ENCODE measurements at places on chromosomes 7 and 10.

- DNase-seq, result peak; percentile 15
Observed at GRCh38 chr7:114622221-114622620, 207.6 kb downstream of the FOXP2 start.

DNA sequence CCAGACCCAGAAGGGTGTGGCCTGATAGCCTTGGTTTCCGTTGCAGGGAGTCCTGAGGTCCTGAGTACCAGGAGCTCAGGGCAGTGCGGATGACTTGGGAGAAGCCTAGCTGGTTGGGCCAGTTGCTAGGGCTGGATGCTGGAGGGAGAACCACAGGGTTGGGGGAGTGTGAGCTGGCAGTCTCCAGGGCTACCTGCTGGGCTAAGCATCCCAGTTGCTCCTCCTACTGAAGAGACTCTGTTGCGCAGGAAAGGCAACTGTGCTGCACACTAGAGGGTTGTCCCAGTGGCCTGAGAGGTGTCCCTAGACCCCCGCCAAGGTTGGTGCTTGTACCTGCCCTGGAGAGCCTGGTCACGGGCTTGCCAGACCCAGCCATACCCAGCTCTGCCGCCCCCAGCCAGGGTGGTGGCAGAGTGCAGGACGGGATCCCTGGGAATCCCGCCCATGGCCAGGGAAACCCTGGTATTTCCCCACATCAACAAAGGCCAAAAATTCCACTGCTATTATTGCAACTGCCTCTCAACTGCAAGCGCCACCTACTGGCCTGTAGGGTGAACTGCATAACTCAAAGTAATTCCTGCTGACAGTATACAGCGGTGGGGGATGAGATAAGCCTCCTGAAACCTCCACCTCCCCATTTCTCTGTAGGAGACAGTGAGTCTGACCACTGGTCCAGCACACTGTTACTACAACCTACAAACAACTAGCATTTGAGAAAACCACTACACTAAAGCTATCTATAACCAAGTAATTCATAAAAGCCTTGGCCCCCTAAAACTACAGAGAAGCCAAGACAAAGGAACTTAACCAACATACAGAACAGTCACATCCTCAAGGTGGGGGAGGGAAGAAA lies 67.6 kb upstream of the DDC start:
- no peak for DNase-seq

DNA sequence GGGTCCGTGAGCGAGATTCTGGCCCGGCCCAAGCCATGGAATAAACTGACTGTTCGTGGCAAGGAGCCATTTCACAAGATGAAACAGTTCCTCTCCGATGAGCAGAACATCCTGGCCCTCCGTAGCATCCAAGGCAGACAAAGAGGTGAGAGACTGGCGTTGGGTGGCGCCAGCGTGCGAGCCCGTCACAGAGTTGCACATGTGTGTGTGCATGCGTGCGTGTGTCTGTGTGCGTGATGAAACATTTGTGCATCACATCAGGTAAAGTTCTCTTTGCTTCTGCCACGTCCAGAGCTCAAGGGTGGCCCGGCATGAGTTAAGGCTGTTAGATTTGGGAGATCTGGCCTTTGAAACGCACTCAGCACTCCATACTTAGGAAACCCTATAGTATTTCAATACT lies 89.5 kb upstream of the SH2B2 start:
- DNase-seq, result no peak

DNA sequence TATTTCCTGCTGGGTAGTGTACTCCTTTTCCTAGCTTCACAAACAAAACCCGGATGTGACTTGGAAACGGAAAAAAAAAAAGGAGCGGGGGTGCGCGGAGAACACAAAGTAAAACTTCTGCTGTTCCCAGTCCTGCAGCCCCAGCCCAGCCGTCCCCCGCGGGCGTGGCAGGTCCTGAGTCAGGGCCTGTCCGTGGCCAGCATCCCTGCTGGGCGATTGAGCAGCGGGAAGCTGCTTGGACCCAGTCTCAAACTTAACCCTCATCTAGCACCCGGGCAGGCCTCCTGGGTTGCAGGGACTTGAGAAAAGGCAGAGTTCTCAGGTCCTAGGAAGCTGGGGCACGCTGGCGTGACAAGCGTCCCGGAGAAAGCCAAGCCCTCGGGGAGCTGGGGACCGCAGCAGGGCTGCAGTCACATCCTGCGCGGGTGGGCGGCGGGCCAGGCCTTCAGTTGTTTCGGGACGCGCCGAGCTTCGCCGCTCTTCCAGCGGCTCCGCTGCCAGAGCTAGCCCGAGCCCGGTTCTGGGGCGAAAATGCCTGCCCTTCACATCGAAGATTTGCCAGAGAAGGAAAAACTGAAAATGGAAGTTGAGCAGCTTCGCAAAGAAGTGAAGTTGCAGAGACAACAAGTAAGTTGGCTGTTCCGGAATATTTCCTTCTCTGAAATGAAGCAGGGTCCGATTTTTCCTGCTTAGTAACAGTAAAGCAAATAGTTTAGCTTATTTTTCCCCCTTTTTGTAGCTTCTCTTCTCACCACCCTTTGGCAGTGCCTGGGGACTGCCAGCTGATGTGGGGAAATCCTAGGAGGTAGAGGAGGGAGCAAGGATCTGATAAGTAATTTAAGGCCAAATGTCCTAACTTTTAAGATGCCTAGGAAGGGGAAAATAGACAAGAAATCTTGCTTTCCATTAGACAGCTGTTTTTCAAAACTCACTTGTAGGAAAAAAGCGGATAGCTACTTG lies at the start of gene GNG11:
GNG11 (plus strand) TSS at position 129 of the 960 bp plus-strand sequence; CDS start at position 532, 403 bp downstream.
- peak; percentile 78 for DNase-seq

DNA sequence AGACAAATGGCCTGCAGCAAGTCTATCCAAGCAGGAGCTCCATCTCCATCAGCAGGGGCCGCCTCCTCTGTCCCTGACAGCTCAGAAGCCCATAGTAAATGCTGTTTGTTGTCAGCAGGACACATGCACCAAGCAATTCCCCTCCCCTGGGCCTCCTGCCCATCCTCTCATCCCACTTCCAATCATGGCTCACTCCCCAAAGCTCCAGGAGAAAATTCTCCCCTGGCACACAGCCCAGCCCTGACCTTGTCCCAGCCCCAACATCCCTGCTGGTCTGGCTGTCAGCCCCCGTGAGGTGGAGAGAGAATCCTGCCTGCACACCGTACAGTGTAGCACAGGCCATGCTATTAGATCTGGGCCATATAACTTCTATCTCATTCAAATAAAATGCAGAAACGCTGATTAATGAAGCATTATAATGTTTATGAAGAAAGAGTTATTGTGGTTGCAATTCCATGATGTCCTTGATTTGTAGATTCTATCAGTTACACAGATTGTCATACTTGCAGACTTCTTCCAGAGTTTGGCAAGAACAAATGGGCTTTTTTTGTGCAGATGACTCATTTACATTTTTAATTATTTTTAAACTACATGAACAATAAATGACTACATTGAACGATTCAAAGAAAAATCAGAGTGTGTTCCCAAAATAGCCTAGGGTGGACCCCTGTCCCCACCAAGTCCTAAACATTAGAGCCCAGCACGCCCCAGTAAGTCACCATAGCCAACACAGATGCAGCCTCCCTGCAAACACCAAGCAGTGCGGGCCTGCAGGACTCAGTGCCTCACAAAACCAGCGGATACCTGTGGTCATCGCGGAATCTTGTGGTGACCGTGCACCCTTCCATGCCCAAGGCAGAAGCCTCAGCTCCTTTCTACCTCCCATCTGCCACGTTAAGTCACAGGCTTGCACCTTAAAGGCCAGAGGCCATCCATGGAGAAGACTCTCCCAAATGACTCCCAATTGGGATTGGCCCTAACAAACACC lies 70.1 kb downstream of the COBL start:
- peak; percentile 49 for DNase-seq
